NCI-H146 (cell line): ENCODE measurements at places on chromosomes 7 and 10.

GRCh38 chr10:47094636-47095035 is 183.4 kb downstream of the PTPN20 start:
- DNase-seq, result no peak

GRCh38 chr7:65923316-65923715 is 50.4 kb downstream of the VKORC1L1 start:
- no peak for DNase-seq

- no peak for DNase-seq
These were observed 81.3 kb upstream of the KLF6 start for GRCh38 chr10:3866332-3866731.

DNA sequence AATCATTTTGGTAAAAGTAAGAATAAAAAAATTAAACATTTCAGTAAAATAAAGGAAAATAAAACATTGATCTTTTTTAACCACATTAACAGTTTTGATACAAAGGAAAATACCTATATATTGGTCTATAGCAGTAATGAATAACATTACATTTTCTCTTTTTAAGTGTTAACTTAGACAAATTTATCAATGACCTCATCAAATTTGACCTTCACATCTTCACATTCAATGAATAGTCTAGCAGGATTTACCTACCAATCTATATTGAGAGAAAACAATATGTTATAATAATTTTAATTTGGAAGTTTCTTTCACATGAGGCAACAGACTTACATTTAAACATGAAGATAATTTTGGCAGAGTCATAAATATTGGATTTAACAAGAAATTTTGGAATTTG is 17.9 kb upstream of the UBE2D1 start:
- no peak for DNase-seq

DNA sequence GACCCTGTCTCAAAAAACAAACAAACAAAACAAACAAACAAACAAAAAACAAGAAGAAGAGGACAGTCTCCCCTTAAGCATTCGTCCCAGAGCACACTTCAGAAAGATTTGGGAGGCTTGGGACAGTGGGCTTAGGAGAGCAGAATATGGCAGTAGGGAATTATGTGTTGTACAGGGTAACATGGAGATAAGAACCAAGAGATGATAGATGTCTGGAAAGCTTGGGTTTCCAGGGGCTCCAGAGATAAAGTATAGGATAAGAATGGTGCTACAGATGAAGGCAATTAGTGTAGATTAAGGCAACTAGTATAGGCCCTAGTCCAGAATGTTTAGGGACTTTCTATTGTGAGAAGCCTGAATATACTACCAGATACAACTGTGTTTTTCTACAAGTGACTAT is 934.9 kb upstream of the AUTS2 start:
- DNase-seq, result no peak

DNA sequence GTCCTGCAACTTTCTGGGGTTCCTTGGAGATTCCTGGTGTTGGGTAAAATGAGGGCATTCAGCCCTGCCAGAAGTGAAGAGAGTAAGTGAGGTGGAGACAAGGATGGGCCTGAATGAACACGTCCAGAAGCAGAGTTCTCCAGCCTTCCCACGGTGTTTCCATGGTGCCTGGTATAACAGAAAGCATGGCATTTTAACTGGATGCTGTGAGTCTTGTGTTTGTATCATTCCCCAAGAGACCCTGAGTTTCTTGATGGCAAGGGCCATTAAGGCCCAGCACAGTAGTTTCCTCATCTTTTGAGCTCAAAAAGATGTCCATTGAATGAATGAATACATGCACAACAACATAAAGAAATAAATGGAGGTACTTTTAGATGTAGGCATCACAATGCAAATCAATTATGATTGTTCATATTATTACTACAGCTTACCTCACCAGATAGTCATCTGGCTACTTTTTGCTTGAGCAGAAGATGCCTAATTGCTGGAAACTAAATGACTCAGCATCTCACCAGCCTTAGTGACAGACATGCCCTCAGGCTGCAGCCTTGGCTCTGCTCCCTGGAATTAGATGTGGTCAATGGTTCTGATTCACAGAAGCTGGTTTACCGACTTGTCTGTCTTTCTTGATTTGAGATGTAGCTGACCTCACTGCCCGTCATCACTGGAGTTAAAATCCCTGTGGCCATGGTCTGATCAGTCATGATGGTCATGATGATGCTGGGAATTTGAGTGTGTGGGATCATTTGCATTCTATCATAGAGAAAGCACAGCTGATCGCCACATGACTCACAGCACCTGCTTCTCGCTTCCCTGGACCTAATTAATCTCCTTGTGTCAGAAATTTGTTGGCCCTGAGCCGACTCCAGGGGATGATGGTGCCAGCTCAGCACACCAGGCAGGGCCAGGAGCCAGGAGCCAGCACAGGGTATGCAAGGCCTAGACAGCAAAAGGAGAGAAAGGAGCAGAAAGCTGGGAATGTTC is 83.9 kb downstream of the CXCL12 start:
- DNase-seq, result no peak

DNA sequence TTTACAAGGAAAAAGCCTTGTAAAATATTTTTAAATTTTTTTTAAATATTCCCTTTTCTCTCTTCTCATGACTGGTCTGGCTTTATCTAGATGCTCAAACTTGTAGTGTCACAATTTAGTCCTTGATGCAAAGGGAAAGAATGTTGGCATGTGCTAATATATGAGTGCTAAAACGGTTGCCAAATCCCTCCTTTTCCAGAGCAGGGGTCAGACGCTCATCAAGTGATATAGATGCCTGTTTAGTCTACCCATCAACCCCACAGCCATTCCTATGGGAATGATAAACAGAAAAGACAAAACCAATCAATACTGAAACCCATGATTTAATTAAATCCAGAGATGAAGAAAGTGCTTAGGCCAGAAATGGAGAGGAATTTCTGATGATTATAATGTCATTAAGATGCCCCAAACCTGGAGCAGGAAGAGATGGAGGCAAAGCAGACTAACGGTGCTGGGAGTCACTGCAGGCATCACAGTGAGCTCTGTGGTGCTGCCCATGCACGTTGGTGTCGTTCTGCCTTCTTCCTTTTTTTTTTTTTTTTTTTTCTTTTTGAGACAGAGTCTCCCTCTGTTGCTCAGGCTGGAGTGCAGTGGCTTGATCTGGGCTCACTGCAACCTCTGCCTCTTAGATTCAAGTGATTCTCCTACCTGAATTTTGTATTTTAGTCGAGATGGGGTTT is 210.1 kb upstream of the STK17A start:
- DNase-seq, result no peak

DNA sequence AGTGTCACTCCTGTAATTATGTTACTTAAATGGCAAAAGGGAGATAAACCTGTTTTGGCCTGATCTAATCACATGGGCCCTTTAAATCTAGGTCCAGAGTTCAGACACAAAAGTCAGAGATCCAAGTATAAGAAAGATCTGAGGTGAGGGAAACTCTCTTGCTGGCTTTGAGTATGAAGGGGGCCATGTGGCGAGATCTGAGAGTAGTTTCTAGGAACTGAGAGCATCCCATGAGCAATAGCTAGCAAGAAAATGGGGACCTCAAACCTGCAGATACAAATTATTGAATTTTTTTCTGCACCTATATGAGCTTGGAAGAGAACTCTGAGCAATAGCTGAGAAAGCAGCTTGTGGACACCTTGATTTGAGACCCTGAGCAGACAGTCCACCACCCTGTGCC is 27.6 kb downstream of the ANKRD7 start:
- no peak for DNase-seq

GRCh38 chr7:123972045-123972444 is 47.0 kb downstream of the SPAM1 start:
- no peak for DNase-seq

DNA sequence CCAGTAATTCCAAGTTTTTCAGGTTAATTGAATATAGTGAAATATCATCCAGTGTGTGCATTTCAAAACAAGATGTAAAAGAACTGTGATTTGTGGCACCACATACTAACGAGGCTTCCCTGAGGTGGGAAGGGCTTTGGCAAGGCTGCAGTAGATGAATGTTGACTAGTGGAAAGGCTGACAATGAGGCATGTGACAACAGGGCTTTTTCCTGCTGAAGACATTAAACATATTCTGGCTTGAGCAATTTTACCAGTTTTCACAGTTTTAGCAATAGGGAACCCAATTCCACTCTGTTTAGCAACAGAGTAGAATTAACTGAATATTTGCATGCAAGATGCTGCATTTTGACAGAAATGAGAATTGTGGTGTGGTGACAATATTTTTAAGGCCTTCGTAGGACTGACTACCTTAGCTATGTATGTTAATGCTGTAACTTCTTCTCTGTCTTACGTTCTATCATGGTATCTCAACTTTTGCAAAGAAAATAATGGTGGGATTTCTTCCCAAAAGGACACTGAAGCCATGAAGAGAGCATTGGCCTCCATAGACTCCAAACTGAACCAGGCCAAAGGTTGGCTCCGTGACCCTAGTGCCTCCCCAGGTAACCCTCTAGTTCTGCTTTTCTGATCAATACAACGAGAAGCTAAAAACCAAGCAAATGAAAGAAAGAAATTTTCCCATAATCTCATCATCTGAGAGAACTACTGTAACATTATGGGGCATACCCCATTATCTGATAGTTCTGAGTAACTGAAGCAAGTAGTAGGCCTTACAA is 68.5 kb downstream of the AP3M1 start:
- DNase-seq, result no peak
